Effector memory CD4-positive, alpha-beta T cell (primary cell): ENCODE measurements at places on chromosomes 3 and 15.

GRCh38 chr3:99626417-99626788 is 12.0 kb upstream of the COL8A1 start:
- no peaks in the 10 kb centered on the region for H3K27me3 ChIP-seq
- H3K27ac ChIP-seq, result no peak overlapping the region
- H3K36me3 ChIP-seq, result no peaks in the 10 kb centered on the region
- no peaks in the 10 kb centered on the region for H3K4me1 ChIP-seq
- H3K4me3 ChIP-seq, result no peak overlapping the region
- no peak for DNase-seq

GRCh38 chr3:23481011-23481615 is 278.0 kb downstream of the UBE2E2 start:
- no peaks in the 10 kb centered on the region for H3K36me3 ChIP-seq
- H3K4me3 ChIP-seq, result no peak overlapping the region
- DNase-seq, result no peak
- no peaks in the 10 kb centered on the region for H3K4me1 ChIP-seq

GRCh38 chr15:68230157-68231100 is 901 bp upstream of the CLN6 start:
- H3K4me3 ChIP-seq, result peak overlapping the region; percentile 75
- no peak for DNase-seq
- no peak overlapping the region for H3K27ac ChIP-seq
- no peaks in the 10 kb centered on the region for H3K36me3 ChIP-seq
- H3K4me1 ChIP-seq, result peaks cover 13% of the 10 kb centered on the region

DNA sequence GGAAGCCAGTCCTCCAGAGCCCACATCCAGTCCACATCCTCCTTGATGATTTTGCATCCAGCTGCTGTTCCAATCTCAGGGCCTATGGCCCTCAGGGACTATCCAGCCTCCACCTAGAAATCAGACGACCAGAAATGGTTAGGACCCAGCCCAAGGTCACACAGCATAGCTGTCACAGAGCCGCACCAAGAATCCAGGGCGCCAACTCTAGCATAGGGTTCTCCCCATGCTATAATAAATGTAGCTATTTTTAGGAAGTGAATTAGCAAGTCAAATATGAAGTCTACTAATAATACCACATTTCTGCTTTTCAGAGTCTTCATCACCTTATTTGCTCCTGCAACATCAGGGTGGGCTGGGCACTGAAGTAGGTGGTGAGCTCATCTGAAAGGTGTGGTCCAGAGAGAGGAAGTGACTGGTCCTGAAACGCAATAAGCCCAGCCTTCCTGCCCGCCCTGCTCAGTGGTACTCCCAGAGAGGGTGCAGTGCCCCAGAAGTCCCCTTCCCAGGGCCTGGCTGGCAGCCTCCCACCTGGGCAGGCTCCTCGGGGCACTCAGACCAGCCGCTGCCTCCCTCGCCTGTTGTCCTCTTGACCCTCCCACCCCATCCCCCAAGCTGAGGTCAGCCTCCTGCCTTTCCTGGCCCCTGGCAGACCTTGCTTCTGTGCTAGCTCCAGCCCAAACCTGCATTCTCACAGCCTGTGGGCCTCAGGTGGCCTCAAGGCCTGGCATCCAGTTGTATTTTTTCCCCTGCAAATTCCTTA is 17.6 kb upstream of the CYP11A1 start:
- H3K36me3 ChIP-seq, result no peaks in the 10 kb centered on the region
- H3K27ac ChIP-seq, result no peak overlapping the region
- no peak overlapping the region for H3K4me3 ChIP-seq
- H3K4me1 ChIP-seq, result no peaks in the 10 kb centered on the region
- H3K27me3 ChIP-seq, result no peaks in the 10 kb centered on the region
